Ovary (tissue), 10 donors: ENCODE measurements at places on chromosomes 2 and 18. TPM values are rescaled to one million over a fixed set of nuclear protein-coding genes. Genes with fewer than 3 reads are reported as not detected.

DNA sequence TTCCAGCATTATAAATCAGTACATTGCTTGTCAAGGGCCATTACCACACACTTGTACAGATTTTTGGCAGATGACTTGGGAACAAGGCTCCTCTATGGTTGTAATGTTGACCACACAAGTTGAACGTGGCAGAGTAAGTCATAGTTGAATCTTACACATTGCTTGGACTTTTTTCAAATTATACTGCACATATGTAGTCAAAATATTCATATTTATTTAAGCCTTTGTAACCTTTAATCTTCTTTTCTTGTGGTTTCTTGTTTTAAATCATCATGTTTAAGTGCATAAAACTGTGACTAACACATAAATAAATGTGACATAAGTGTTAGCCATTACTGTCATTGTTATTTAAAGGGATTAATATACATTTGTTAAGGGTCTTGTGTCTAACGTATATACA is 52.1 kb upstream of the EPB41L5 start:
- H3K4me1 ChIP-seq, result no peaks in the 10 kb centered on the region
- no peaks in the 10 kb centered on the region for H3K36me3 ChIP-seq
- no peaks in the 10 kb centered on the region for H3K27me3 ChIP-seq

- no peak overlapping the region for H3K4me3 ChIP-seq
- H3K36me3 ChIP-seq, result no peaks in the 10 kb centered on the region
- H3K4me1 ChIP-seq, result peaks cover 17% of the 10 kb centered on the region
- H3K27me3 ChIP-seq, result no peaks in the 10 kb centered on the region
Measured at GRCh38 chr2:85924522-85924921, 35.7 kb upstream of the ST3GAL5 start.

DNA sequence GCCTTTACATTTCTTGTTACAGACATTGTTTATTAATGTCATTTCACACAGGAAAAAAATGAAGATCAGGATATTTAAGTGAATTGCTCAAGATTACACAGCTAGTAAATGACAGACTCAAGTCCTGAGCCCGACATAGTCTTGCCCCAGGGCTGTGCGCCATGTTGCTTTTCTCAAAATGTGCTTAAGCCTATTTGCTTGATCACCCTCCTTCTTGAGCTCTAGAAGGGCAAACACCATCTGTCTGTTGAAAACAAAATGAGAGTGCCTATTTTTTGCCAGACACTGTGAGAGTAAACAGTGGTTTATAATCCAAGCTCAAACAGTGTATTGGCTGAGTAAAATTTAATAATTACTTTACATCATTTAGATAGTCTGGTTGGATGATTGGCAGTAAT is 34.8 kb upstream of the HNMT start:
- no peaks in the 10 kb centered on the region for H3K36me3 ChIP-seq
- no peak overlapping the region for H3K4me3 ChIP-seq
- no peaks in the 10 kb centered on the region for H3K27me3 ChIP-seq
- no peak for DNase-seq
- H3K4me1 ChIP-seq, result no peaks in the 10 kb centered on the region

GRCh38 chr2:24657818-24658217 is 135.4 kb downstream of the PTRHD1 start:
- no peaks in the 10 kb centered on the region for H3K36me3 ChIP-seq
- H3K27me3 ChIP-seq, result no peaks in the 10 kb centered on the region
- H3K4me1 ChIP-seq, result peaks cover 2% of the 10 kb centered on the region
- no peak overlapping the region for H3K4me3 ChIP-seq
- H3K27ac ChIP-seq, result no peak overlapping the region

- H3K4me1 ChIP-seq, result no peaks in the 10 kb centered on the region
- no peak for DNase-seq
- no peaks in the 10 kb centered on the region for H3K36me3 ChIP-seq
- H3K4me3 ChIP-seq, result no peak overlapping the region
- no peaks in the 10 kb centered on the region for H3K27me3 ChIP-seq
Measured at GRCh38 chr2:226544596-226545210, 254.9 kb downstream of the IRS1 start.

- H3K4me3 ChIP-seq, result no peak overlapping the region
- no peak for DNase-seq
- H3K27me3 ChIP-seq, result no peaks in the 10 kb centered on the region
- no peaks in the 10 kb centered on the region for H3K36me3 ChIP-seq
- no peaks in the 10 kb centered on the region for H3K4me1 ChIP-seq
Measured at GRCh38 chr2:238554468-238555315, 128.0 kb downstream of the ASB1 start.

DNA sequence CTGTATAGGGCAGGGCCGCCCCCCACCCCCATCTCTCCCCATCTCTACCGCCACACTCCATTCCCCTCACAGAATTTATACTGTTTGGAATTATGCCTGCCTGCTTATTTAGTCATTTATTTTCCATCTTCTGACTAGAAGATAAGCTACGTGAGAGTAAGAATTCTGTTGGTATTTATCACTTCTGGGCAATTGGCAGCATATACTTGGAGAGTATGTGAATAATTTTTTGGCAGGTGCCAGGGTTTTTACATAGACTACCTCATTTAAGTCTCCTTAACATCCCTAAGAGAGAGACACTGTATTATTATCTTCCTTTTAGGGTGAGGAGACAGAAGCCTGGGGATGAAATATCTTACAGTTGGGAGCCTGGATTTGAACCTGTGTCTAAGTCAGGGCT is 45.0 kb downstream of the SLC4A1AP start:
- no peak overlapping the region for H3K4me3 ChIP-seq
- DNase-seq, result no peak
- peak overlapping the region; percentile 66 for H3K27ac ChIP-seq
- peaks cover 17% of the 10 kb centered on the region for H3K4me1 ChIP-seq
- H3K27me3 ChIP-seq, result no peaks in the 10 kb centered on the region

DNA sequence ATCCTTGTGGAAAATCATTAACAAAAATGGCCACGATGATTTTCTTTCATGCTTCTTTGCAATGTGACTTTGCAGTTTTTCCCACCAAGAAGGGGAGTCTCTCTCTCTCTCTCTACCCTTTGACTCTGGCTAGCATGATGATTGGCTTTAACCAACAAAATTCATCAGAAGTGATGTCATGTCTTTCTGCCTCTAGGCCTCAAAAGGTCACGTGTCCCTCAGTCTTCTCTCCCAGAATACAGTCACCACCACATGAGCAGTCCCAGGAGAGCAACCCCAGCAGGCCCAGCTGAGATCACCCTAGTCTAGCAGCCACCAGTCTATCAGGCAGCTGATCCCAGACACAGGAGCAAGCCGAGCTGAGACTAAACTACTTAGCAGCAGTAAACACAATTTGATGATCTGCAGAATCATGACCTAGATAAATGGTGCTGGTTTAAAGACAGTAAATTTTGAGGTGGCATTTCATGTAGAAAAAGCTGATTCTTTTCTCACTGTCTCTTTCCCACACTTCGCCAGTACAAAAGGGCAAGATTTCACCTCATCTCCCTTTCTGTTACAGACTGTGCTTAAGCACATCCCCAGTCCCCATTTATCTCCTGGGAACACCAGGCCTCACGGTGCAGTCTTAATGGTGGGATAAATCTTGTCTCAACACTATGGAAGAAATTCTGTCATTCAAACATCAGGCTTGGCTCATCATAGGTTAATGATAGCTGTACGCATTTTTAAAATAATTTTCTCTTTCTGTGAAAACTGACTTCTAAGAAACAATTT is 132.7 kb downstream of the SCG2 start:
- H3K4me1 ChIP-seq, result no peaks in the 10 kb centered on the region
- H3K36me3 ChIP-seq, result no peaks in the 10 kb centered on the region
- H3K27me3 ChIP-seq, result no peaks in the 10 kb centered on the region
- no peak overlapping the region for H3K27ac ChIP-seq
- H3K4me3 ChIP-seq, result no peak overlapping the region

GRCh38 chr18:61850756-61851155 is 42.1 kb downstream of the RNF152 start:
- DNase-seq, result no peak
- H3K4me3 ChIP-seq, result no peak overlapping the region
- no peak overlapping the region for H3K27ac ChIP-seq
- no peaks in the 10 kb centered on the region for H3K27me3 ChIP-seq
- H3K4me1 ChIP-seq, result peaks cover 2% of the 10 kb centered on the region

DNA sequence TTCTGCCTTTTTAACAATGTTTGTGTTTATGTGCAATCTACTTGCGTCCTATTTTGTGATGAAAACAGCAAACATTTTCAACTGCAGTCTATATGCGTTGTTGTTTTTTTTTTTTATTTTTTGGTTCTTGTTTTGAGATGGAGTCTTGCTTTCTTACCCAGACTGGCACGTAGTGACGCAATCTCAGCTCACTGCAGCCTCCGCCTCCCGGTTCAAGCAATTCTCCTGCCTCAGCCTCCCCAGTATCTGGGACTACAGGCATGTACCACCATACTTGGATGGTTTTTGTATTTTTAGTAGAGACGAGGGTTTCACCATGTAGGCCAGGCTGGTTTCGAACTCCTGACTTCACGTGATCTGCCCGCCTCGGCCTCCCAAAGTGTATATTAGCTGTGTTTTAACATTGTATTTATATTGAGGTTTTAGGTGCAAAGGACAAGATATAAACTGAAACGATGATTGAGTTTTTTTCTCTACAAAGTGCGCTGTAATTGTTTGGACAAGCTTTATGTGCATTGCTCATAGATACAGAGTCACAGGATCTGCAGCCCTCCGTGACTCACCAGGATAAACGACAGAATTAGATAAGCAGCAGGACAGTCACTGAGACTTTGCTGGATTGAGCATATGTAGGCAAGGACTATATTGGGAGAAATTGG is 17.4 kb downstream of the CDH7 start:
- H3K4me1 ChIP-seq, result no peaks in the 10 kb centered on the region
- no peak for DNase-seq
- H3K36me3 ChIP-seq, result no peaks in the 10 kb centered on the region
- H3K27me3 ChIP-seq, result no peaks in the 10 kb centered on the region

DNA sequence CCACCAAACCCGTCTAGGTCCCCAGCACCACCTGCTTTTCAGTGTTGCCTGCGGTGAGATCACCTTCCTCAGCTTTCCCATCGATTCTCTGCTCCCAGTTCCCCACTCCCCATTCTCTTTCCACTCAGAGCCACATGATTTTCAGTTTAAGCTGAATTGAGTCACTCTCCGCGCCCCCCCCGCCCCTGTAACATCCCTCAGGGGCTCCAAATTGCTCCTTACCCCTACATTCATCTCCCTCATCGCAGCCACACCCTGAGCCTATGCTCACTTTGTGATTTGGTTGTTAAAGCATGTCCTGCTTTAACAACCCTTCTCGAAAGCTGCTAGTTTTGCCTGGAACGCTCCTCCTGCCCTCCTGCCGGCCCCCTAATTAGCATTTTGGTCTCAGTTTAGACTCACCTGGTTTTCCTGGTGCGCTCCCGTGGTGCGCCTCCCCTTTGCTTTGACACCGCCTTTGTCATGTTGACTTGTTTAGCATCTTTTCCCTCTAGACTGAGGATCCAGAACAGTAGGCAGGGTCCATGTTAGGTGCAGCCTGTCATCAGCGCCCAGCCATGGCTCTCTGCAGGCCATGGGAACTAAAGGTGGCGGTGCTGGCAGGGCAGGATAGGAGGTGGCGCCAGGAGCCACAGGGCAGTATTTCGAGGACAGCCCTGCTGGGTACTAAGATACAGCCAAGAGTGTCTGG is 60.8 kb downstream of the ST3GAL5 start:
- H3K36me3 ChIP-seq, result no peaks in the 10 kb centered on the region

DNA sequence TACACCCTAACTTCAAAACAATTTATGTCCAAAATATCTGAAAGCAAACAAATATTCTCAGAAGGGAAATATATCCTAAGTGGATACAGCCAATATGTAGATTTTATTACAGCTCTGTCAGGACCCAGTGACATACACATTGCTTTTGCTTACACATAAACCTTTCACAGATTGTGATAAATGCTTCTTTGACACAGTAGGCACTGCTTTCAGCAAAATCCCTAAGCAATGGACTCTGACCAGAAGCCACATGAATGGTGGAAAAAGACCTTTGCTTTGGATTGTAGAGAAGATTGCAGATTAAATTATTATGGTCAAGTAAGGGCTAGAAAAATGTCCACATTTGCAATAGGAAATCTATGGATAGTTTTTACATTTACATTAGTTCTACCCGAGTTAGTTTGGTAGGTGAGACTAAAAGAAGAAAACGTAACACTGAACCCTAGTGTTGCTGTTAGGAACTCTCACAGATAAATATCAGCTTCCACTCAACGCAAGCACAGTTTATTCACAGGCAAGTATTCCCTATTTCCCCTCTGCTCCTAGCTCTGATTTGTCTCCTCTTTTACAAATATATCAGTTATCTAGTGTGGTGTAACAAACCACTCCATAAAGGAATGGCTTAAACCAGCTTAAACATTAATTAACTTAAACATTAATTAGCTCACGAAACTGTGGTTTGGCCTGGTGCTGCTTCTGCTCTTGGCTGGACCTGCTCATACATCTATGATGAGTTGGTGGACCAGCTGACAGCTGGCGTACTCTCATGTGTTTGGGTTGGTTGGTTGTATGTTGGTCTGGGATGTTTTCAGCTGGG is 23.6 kb upstream of the SERPINE2 start:
- no peak overlapping the region for H3K27ac ChIP-seq
- H3K27me3 ChIP-seq, result no peaks in the 10 kb centered on the region
- no peak for DNase-seq
- H3K36me3 ChIP-seq, result no peaks in the 10 kb centered on the region
- H3K4me3 ChIP-seq, result no peak overlapping the region

- DNase-seq, result peak; percentile 76
- no peaks in the 10 kb centered on the region for H3K36me3 ChIP-seq
- H3K27me3 ChIP-seq, result no peaks in the 10 kb centered on the region
- H3K4me1 ChIP-seq, result peaks cover 10% of the 10 kb centered on the region
- no peak overlapping the region for H3K4me3 ChIP-seq
Measured at GRCh38 chr2:41869542-41870264, 178.1 kb upstream of the PKDCC start.

GRCh38 chr2:34567128-34567527 is 968.0 kb upstream of the FAM98A start:
- H3K36me3 ChIP-seq, result no peaks in the 10 kb centered on the region
- H3K27me3 ChIP-seq, result no peaks in the 10 kb centered on the region

- H3K4me3 ChIP-seq, result no peak overlapping the region
- no peak for DNase-seq
- H3K36me3 ChIP-seq, result no peaks in the 10 kb centered on the region
- H3K4me1 ChIP-seq, result no peaks in the 10 kb centered on the region
- no peaks in the 10 kb centered on the region for H3K27me3 ChIP-seq
- H3K27ac ChIP-seq, result no peak overlapping the region
Measured at GRCh38 chr2:104040771-104041170, 813.1 kb upstream of the POU3F3 start.

DNA sequence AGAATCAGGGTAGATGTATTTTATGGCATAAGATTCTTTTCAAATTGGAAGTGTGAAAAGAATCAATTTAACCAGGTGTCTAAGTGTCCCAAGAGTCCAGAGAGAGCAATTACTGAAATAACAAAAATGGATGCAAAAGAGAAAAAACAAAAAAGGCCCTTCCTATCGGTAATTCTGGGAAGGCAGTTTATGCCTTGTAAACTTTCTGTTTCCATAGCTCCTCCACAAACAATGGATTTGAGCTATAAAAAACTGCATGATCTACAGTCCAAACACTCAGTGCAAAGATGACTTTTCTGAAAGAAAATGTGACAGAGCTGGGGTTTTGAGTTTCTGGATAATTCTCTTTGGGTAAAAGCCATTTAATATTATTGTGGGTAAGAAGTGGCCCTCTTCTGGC is 366.1 kb downstream of the EN1 start:
- no peaks in the 10 kb centered on the region for H3K4me1 ChIP-seq
- H3K36me3 ChIP-seq, result no peaks in the 10 kb centered on the region
- H3K27ac ChIP-seq, result no peak overlapping the region
- no peaks in the 10 kb centered on the region for H3K27me3 ChIP-seq
- no peak overlapping the region for H3K4me3 ChIP-seq
- no peak for DNase-seq

Gene CD28
- total RNA-seq, result 0.46 TPM

Gene MYO1B
- 28.6 TPM for total RNA-seq

Gene C2orf72
- total RNA-seq, result 0.11 TPM

Gene NEB
- total RNA-seq, result 0.18 TPM

Gene CLEC4F
- 0.38 TPM for total RNA-seq

Gene GBX2
- total RNA-seq, result not detected

Gene INPP5D
- total RNA-seq, result 5.0 TPM
